ENCODE measurements at places on chromosomes 13 and 19. TPM values are rescaled to one million over a fixed set of nuclear protein-coding genes. Genes with fewer than 3 reads are reported as not detected.

Gene EDNRB
- total RNA-seq: 45.1 TPM

DNA sequence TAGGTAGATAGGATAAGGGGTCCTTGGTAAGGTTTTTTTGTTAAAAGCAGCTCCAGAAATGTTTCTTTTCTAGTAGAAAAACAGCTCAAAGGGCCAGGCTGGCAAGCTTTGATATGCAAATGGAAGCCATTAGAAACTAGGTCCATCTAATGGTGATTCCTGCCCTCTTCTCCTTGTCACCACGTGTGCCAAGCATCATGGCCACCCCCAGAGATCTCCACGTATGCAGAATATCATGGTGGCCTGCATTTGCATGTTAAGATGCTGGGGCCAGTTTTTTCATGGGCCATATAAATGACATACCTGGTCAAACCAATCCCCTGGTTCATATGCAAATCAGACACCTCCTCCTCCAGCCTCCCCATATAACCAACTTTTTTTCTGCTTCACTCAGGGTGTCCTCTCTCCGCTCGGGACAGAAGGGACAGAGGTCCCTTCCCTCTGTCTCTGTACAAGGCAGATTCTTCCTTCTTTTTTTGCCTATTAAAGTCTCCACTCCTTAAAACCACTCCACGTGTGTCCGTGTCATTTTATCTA lies 1335.9 kb downstream of the UQCRFS1 start:
- DNase-seq: no peak

DNA sequence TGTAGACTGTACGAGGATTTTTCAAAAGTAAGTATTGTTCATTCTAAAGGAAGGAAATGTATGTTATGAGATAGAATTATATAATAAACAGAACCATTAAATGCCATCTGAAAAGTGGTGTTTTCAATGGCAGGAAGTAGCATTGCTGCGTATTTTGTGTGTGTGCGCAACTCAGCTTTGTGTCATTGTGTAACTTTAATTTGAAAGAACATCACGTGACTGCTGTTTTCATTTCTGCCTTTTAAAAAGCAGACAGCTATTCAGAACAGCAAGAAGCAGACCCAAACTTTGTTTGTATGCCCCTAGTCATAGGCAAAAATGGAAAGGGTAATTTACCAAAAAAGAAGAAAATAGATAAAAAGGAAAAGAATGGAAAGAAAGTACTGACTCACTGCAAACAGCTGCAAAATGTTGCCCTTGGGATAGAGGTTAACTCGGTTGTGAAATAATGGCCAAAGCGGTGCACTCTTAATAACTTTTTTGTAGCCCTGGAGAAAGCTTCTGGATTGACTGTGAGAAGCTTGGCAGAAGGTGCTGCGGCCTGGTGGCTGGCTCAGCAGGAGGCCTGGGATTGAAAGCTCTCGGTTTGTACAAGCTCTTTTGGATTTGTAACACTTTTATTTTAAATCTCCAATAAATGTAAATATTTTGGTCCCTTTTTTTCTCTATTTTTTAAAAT lies 97.3 kb downstream of the GGACT start:
- DNase-seq: no peak

- DNase-seq: no peak
These were observed 138.5 kb upstream of the DACH1 start for GRCh38 chr13:72005455-72005854.

Measured in posterior vena cava (tissue), 2 donors.